ENCODE measurements at places on chromosomes 7 and 10.

- DNase-seq, result peak; percentile 11
Observed at GRCh38 chr7:27185013-27185853, at the start of gene HOXA11. TSS of gene HOXA11 (minus strand) at chr7:27185232. CDS start at chr7:27185144, 88 bp downstream.

DNA sequence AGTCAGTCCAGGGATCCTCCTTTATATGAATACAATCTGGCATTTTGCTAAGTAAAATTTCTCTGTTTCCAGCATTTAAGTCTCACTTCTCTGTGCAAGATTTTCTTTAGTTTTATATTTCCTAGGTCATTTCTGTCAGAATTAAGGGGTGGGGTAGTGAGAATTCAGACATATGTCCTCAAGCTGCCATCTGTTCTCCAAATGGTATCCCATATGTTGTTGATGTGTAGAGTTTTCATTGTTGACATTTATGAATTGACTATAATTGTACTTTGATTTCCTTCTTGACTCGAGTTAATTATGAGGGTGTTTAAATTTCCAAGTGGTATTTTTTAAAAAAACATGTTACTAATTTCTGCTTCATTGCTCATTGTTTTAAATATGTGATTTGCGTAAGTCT, 148.8 kb downstream of the NPSR1 start:
- no peak for DNase-seq

GRCh38 chr7:131581241-131582051, 25.0 kb upstream of the PODXL start:
- no peak for DNase-seq

DNA sequence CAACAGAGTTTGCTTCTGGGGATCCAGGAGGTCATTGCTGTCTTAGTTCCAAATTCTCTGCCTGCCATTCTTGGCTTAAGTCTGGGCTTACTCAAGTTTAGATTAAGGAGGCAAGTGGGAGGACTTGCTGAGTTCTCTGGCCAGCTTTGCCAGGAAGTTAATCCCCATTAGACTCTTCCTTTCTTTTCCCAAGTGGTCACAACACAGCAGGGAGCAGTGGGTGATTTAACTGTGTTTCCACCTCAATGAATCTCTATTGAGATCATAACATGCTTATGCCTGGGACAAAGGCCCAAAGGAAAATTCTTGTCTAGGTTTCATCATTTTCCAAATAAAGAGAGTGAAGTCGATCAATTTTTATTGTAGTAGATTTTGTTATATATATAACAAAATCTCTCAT, 1159.6 kb downstream of the SORCS3 start:
- no peak for DNase-seq
